ENCODE measurements at places on chromosomes 16 and 17. TPM values are rescaled to one million over a fixed set of nuclear protein-coding genes. Genes with fewer than 3 reads are reported as not detected.

GRCh38 chr16:74931445-74931844, 53.5 kb downstream of the WDR59 start:
- DNase-seq: no peak
- no peak overlapping the region for H3K27ac ChIP-seq

GPR142 gene
- total RNA-seq: not detected

GPR179 gene
- total RNA-seq: 0.07 TPM

- H3K36me3 ChIP-seq: no peaks in the 10 kb centered on the region
- no peak for DNase-seq
- peaks cover 48% of the 10 kb centered on the region for H3K27me3 ChIP-seq
- H3K4me1 ChIP-seq: peaks cover 5% of the 10 kb centered on the region
- no peak overlapping the region for H3K4me3 ChIP-seq
Observed at GRCh38 chr17:77781536-77781935, 177.0 kb upstream of the TNRC6C start.

- no peak for DNase-seq
- no peaks in the 10 kb centered on the region for H3K36me3 ChIP-seq
- no peak overlapping the region for H3K4me3 ChIP-seq
- H3K27me3 ChIP-seq: no peaks in the 10 kb centered on the region
- no peaks in the 10 kb centered on the region for H3K4me1 ChIP-seq
Observed at GRCh38 chr17:64647817-64648216, 14.3 kb downstream of the SMURF2 start.

Data from cardiac muscle cell (in vitro differentiated cells and primary cell).